ENCODE measurements at places on chromosomes 7 and 10.

GRCh38 chr7:91080351-91080750 lies 183.9 kb upstream of the FZD1 start:
- DNase-seq = no peak

DNA sequence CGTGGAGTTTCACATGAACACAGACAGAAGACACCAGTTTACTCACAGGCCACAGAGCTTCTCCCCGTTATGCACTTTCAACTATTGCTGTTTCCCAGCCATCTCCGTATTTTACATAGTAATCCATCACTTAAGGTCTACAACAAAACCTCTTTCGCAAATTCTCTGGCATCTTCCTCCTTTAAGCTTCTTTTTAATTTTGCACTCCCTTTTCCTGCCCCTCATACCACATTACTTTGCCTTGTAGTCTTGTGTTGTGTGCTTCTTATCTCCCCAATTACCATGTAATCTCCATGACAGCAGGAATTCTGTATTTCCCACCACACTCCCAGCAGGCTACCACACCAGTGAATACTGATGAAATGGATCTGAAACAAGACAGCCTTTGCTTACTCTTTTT lies 87.3 kb downstream of the ODAD2 start:
- DNase-seq = no peak

DNA sequence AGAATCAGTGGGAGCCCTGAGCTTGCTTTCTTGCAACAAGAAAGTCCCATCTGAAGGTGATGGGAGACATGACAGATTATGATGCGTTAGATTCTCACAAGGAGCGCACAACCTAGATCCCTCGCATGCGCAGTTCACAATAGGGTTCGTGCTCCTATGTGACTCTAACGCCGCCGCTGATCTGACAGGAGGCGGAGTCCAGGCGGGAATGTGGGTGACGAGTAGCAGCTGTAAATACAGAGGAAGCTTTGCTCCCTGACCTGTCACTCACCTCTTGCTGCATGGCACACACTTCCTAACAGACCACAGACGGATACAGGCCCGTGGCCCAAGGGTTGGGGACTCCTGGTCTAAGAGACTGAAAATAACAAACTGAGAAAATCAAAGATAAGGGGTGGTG lies 1163.4 kb upstream of the AUTS2 start:
- DNase-seq = no peak

- no peak for DNase-seq
Observed at GRCh38 chr10:126948355-126949160, 43.3 kb downstream of the DOCK1 start.

DNA sequence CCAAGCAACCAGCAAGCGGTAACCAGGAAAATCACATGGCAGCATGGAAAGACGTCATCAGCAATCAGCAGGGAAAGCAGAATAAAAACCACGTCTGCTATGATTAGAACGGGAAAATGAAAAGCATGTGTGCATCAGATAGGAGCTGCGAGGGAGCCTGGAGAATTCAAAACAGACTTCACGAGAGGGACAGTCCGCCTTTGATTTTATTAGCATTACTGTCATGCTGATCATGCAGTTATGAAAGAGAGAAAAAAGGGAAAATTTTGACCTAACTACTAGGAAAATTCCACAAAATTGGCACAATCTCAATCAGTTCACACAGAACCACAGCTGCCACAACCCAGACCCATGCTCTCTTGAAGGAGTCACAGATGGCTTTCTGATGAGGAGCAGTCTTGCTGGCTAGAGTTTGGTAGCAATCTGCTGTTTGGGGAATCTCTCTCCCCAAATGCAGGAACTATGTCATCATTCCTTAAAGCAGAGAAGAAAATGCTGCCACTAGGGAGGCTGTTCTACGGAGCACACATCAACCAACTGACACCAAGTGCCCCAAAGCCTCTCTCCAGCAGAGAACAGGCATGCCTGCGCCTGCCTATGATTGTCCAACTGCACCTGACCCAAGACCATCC lies 295.9 kb downstream of the TNS3 start:
- no peak for DNase-seq
